ENCODE measurements at places on chromosomes 12 and 14. TPM values are rescaled to one million over a fixed set of nuclear protein-coding genes. Genes with fewer than 3 reads are reported as not detected.

- DNase-seq: no peak
These were observed 59.7 kb downstream of the APOBEC1 start for GRCh38 chr12:7605900-7606465.

Gene CCDC59
- 40.2 TPM for total RNA-seq

Gene COX6A1
- total RNA-seq: 278 TPM

DNA sequence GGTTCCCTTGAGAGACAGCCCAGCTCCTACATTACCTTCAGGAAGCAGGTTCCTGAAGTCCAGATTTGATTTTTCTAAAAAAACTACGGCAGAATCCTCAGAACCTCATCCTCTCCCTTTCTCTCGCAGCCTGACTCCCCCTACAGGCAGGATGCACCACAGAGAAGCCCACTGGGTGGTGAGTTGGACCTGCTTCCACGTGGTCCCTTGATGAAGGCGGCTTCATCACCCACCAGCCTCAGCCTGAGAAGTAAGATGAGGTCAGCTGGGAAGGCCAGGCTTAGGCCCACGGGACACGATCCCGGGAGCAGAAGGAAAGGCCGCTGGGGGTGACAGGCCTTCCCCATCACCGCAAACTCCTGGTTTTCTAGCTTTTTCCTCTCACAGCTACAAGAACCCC lies 83.0 kb downstream of the ACTN1 start:
- DNase-seq: no peak

DNA sequence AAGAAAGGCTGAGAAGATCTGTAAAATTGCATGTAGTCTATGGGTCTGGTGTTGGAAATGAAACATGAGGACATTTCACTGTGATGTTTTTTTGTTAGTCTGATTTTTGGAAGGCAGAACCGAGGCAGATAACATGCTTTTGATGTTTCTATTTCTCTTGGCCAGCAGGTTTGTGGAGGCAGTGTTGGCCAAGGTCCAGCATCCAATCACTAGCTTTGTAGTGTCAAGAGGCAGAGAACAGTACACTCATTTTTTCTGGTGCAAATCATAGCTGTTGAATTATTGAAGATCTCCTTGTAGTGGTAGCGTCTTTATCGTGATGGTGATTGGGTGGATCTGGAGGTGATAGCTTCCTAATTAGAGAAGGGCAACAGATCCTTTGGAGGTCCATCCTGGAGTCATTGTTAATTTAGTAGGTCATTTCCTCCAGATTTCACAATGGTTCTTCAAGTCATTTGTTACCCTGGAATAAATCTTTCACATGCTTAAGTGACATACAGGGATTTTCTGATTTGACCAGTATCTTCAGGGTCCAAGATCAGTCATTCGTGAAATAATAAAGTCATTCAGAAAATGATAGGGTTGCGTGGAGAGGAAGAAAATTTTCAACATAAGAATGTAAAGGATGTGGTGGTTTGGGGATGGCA lies 252.4 kb upstream of the CPNE8 start:
- DNase-seq: no peak

Gene RD3L
- not detected for total RNA-seq

Gene RPGRIP1
- 0.48 TPM for total RNA-seq

GRCh38 chr12:118356809-118357256 lies 15.9 kb downstream of the TAOK3 start:
- DNase-seq: no peak

Gene GPN3
- 17.2 TPM for total RNA-seq

Gene NAV3
- 97.2 TPM for total RNA-seq

GRCh38 chr12:12997156-12997555 lies 2.9 kb downstream of the HEBP1 start:
- no peak for DNase-seq

GRCh38 chr14:67941456-67942018 lies 122.0 kb downstream of the RAD51B start:
- peak; percentile 74 for DNase-seq

Gene PPP1R36
- 1.8 TPM for total RNA-seq

- DNase-seq: no peak
These were observed at the start of gene SCN8A for GRCh38 chr12:51591016-51591901. Gene SCN8A, plus strand, starts transcription at chr12:51591233. Its CDS starts 71,585 bp downstream, at chr12:51662818.

Data from urinary bladder (tissue), 4 donors.